Central memory CD4-positive, alpha-beta T cell (primary cell): ENCODE measurements at places on chromosomes 5 and 9.

DNA sequence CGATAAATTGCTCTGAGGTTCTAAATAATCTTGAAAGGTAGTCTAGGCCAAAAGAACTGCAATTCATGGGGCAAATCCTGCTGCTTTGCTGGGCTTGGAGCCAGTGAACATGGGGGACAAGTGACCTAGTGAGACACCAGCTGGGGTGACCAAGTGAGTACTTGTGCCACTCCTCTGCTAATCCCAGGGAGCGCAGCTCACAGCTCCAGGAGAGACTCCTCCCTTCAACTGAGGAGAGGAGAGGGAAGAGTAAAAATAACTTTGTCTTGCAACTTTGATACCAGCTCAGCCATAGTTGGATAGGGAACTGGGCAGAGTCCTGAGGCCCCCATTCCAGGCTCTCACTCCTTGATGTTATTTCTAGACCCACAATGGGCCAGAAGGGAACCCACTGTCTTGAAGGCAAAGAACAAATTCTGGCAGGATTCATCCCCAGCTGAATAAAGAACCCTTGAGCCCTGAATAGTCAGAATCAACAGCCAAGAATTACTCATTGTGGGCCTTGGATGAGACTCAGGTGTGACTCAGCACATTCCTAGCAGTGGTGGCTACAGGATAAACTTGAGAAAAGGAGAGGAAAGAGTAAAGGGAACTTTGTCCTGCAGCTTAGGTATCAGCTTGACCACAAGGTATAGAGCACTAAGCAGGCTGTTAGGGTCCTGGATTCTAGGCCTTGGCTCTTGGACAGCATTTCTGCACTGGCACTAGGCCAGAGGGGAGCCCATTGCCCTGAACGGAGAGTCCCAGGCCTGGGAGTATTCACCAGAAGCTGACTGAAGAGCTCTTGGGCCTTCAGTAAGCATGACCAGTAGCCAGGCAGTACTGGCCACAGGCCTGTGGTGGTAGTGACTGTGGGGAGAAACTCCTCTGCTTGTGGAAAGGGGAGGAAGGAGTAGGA is 288.3 kb upstream of the CDH18 start:
- no peak for DNase-seq

DNA sequence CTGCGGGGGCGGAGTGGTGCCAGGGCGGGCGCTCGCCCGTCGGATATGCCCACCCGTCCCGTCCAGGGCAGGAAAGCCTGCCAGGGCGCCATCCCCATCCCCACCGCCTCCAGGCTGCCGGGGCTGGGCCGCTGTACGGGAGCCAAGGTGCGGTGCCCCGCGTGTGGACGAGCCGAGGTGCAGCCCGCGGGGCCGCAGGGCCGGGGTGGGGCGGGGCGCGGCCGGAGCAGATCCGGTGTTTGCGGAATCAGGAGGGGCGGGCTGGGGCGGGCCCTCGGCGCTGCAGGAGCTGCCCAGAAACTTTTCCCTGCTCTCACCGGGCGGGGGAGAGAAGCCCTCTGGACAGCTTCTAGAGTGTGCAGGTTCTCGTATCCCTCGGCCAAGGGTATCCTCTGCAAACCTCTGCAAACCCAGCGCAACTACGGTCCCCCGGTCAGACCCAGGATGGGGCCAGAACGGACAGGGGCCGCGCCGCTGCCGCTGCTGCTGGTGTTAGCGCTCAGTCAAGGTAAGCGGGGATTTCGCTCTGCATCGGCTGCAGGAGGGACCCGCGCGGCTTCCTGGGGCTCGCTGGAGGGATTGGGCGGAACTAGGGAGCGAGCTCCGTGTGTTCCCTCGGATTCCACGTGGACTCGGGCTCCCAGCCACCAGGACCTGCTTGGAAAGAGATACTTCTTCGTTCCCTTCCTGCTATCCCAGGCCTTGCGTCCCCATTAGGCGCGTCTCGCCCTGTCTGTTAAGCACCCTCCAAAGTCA is at the start of gene ITGA2:
Gene ITGA2, plus strand, starts transcription at position 328 of the 756 bp plus-strand sequence. Its CDS starts 117 bp downstream, at position 445.
- peak; percentile 21 for DNase-seq

- no peak for DNase-seq
Observed at GRCh38 chr5:153626836-153627235, 136.4 kb downstream of the GRIA1 start.

- DNase-seq: no peak
Observed at GRCh38 chr5:76622973-76623596, at the start of gene F2RL2. F2RL2 (minus strand) TSS chr5:76623403; CDS start chr5:76623230, 173 bp downstream.
